Stimulated activated CD4-positive, alpha-beta T cell treated with anti-CD3 and anti-CD28 coated beads, Interleukin-2, amount 100 ng/mL, for 24 hours (primary cell): ENCODE measurements at places on chromosomes 16 and 17.

DNA sequence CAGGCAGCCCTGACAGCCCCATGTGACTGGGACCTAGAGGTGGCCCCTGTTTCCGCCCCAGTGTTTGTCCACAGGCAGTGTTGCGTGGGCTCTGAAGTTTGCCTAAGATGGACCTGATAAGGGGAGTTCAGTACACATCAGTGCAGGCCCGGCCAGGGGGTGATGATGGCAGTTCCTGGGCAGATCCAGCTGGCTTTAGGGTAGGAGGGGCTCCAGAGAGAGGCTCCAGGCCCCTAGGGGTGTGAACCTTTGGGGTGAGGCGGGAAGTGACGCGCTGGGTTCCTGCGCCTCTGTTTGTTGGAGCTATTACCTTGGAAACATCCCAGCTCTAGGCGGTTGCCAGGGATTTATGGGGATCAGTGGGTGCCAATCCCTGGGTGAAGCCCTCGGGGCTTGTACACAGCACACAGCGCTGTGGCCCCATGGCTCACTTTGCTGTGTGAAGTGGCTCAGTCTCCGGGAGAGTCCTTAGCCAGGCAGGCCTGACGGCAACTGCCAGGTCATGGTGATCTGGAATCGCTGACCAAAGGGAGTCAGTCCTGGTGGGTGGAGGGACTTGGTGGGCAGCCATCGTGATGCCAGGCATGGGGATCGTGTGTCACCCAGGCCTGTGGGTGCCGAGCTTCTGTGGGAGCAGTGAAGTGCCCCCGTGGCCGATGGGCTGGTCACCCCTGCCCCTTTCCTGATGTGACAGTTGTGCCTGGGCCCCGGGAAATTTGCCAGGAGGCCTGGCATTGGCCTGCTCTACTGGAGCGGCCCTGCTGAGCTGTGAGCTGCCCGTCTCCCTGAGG lies 146.1 kb downstream of the SEC14L1 start:
- DNase-seq = no peak

DNA sequence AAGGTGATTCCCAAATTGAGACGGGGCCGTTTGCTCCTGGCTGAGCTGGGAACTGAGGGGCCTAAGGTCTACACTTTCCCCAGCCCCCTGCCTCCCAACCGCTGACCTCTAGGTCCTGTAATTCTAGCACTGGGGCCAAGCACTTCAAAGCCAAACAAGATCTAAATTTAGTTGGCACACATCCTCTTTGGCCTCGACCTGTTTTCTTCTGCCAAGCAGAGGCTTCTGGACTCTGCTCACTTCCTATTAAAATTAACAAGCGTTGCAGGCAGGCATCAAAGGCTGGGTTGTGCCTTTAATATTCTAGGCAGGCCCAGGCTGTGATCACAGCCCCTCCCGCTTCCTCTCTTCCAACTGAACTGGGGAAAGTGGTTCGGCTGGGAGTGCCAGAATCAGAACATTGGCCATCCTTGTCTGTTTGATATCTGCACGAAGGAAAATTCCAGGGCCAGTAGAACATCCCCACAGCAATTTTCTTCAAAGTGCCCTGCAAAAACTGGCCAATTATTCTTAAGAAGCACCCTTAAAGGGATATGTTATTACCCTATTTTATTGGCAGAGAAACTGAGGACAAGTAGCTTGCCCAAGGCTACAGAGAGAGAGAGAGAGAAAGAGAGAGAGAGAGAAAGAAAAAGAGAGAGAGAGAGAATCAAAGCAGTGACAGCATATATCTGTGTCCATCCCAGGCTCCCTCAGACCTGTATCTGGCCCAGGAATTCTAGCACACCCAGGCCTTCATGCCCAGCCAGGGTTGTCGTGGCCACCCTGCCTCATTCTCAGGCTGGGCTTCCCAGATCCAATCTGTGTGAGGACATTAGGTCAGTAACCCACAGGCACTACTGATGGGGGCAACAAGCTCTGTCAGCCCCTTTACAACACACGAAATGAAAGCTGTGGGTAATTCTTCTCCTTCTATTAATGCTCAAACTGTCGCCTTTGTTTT lies 12.8 kb upstream of the MT4 start:
- DNase-seq = no peak

GRCh38 chr16:79158337-79158736 lies 442.2 kb downstream of the MAF start:
- DNase-seq = no peak

DNA sequence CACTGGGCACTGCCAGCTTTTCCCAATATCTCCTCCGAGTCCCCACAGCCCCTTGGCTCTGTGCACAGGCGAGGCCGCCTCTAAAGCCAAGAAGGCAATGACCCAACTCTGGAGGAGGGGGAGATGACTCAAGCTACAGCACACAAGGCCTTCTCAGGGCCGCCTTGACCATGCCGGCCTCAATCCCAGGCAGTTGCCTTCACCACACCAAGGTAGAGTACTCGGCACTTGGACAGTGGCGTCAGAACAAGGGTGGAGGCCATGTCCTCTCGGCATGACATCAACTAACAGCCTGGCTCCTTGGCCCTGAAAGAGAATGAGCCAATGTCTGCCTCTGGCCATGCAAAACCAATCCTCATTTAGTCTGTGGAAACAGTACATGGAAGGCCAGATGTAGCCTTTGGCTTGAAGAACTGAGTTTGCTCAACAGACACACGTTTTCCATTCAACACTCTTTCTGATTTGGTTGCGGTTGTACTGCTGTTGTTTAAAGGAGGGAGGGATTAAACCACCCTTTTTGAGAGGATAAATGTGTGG lies 139.6 kb downstream of the XYLT1 start:
- no peak for DNase-seq

GRCh38 chr16:30949650-30950515 lies 1.0 kb downstream of the ORAI3 start:
- DNase-seq = peak; percentile 41

DNA sequence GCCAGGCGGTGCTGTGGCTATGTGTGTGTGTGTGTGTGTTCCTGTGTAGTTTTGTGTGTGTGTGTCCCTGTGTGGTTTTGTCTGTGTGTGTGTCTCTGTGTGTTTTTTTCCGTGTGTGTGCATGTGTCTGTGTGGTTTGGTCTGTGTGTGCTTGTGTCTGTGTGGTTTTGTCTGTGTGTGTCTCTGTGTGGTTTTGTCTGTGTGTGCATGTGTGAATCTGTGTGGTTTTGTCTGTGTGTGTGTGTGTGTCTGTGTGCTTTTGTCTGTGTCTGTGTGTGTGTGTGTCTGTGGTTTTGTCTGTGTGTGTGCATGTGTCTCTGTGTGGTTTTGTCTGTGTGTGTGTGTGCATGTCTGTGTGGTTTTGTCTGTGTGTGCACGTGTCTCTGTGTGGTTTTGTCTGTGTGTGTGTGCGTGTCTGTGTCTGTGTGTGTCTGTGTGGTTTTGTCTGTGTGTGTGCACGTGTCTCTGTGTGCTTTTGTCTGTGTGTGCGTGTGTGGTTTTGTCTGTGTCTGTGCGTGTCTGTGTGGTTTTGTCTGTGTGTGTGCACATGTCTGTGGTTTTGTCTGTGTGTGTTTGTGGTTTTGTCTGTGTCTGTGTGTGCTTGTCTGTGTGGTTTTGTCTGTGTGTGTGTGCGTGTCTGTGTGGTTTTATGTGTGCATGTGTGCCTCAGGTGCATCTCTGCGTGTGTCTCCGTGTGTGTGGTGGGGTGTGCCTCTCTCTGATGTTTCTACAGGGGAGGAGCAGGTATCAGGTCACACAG lies 62.3 kb downstream of the ZDHHC7 start:
- no peak for DNase-seq

DNA sequence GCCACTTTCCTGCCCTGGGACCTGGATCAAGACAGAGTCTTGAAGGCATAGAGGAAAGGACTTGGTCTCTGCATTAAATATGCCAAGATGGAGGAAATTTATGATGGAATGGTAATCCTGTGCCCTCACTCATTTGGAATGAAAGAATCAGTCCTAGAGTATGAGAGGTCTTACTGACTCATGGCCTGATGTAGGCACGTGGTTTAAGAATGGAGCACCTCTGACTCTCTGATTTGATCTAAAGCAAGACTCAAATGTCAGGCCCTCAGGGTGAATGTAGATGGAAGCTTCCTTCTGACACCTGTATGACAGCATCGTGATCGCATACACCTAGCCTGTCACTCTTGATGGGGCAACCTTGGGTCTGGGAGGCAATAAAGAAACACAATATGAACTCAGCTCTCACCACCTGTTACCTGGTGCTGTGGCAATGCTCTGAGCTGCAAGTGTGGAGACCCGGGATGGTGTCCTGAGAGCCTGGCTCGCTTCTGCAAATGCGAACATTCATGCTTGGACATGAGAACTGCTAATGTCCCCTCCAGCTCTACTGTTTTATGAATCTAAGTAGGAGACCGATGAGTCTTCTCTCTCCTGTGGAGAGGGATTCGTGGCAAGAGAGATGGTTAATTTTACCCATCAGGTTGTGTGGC lies 229.9 kb downstream of the ABCC12 start:
- DNase-seq = no peak

DNA sequence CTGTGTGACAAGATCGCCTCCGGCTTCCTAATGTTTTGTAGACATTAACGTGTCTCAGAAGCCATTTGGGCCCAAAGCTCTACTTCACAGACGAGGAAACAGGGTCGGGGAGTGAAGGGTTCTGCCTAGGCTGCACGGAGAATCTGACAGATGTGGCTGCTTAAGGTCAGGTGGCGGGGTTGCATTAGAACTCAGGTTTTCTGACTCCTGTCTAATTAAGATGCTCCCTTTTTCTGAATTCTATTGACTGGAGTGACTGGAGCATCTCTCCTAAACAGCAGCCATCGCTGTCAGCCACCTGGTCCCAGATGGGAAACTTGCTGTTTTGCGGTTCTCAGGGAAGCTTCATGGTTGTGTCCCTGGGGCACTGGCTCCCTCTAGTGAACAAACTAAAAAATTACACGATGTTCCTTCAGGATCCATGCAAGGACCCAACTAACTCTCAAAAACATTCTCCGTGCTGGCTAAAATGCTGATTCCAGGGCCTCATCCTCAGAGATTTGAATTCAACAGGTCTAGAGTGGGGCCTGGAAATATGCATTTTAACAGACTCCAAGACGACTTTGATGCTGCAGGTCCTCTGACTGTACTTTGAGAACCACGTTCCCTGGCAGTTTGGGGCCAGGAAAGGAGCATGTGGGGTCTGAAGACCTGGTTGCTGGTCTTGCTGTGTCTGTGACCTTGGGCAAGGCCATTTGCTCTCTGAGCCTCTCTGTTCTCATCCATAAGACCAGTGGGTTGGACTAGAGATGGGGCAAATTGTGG lies 117.4 kb downstream of the IRF8 start:
- DNase-seq = peak; percentile 44

GRCh38 chr16:648071-648780 lies 939 bp upstream of the WDR90 start:
- DNase-seq = peak; percentile 61

GRCh38 chr16:78654929-78655328 lies 555.5 kb downstream of the WWOX start:
- no peak for DNase-seq
